Mucosa of gallbladder (tissue), 1 donor: ENCODE measurements at places on chromosomes 6 and 20.

DNA sequence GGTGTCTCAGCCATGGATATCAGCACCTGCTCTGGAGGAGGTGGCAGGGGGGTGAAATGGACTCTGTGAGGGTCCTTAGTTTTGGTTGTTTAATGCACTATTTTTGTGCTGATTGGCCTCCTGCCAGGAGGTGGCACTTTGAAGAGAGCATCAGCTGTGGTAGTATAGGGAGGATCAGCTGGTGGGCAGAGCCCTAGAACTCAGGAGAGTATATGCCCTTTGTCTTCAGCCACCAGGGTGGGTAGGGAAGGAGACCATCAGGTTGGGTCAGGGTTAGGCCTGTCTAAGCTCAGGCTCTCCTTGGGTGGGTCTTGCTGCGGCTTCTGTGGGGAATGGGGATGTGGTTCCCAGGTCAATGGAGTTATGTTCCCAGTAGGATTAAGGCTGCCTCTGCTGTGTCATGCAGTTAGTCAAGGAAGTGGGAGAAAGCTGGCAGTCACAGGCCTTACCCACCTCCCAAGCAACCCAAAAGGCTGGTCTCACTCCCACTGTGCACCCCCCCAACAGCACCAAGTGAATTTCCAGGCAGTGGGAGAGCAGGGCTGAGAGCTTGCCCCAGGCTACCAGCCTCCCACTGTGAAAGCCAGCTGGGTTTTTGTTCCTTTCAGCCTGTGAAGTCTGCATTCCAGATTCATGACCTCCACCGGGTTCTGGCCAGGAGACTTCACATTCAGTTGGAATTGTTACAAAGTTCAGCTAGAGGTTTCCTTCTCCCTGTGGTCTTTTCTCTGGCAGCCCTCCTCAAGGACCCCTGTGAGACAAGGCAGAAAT is 5.7 kb upstream of the OSTM1 start:
- no peak for DNase-seq

DNA sequence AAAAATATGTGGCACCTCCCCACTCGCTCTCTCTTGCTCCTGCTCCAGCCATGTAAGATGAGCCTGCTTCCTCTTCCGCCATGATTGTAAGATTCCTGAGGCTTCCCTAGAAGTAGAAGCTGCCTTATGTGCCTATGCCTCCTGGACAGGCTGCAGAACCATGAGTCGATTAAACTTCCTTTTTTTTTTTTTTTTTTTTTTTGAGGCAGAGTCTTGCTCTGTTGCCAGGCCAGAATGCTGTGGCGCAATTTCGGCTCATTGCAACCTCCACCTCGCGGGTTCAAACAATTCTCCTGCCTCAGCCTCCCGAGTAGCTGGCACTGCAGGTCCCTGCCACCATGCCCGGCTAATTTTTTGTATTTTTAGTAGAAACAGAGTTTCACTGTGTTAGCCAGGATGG is 112.5 kb downstream of the FAM217A start:
- DNase-seq = no peak

DNA sequence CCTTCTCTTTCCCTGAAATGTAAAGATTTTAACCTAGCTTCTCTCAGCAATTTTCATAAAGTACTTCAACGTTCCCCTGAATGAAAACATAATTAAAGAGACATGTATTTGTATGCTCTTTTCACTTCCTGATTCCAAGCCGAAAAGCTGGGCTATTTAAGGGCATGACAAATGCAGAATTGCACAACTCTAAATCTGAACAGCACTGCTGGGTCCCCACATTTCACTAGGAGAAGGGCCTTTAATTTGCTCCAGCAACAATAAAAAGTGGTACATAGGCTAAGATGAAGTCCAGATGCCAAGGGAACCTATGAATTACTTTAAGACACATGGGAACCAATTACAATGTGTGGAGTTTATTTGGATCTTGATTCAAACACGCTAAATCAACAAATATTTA is 42.0 kb downstream of the IRAK1BP1 start:
- no peak for DNase-seq

DNA sequence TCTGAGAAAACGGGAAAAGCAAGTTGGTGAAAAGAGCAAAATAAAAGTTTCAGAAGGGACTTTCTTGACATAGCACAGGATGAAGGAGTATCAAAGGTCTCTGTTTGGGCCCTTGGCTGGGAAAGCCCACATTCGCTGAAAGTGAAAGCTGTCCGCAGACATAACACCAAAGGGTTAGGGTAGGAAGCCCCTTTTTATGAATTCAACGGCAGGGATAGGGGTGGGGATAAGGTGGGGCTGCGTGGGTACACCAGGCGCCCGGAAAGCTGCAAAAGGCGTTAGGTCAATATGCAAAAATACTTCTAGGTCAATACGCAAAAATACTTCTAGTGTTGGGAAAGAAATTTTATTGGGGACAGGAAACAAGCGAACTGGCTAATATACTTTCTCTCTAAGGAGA is 135.1 kb downstream of the OR2B2 start:
- no peak for DNase-seq
